ENCODE measurements at places on chromosomes 4 and X. TPM values are rescaled to one million over a fixed set of nuclear protein-coding genes. Genes with fewer than 3 reads are reported as not detected.

The TMEM150C gene
- total RNA-seq: 90.0 TPM

The CYTL1 gene
- total RNA-seq: 0.94 TPM

The CDX4 gene
- total RNA-seq: not detected

The FSTL5 gene
- 60.8 TPM for total RNA-seq

DNA sequence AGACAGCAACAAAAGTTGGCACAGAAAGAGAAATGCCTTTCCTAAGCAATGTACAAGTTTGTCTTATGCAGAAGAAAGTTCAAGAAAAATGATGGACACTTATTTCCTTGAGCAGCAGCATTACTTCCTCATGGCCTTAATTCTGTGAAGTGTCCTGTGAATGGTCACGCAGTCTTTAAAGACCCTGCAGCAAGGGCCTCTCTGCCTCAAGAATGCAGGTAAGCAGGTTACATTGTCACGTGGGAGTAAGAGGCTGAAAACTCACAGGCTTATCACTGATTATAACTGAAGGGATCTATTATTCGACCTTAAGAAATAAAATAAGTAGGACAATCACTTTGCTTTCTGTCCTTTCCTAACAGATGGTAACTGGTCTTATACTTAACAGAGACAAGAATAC is 109.1 kb downstream of the ATP8A1 start:
- no peak for DNase-seq

GRCh38 chr4:145440292-145441007 is 41.2 kb upstream of the SMAD1 start:
- no peak for DNase-seq

GRCh38 chr4:173277340-173277739 is 56.8 kb downstream of the HMGB2 start:
- no peak for DNase-seq

DNA sequence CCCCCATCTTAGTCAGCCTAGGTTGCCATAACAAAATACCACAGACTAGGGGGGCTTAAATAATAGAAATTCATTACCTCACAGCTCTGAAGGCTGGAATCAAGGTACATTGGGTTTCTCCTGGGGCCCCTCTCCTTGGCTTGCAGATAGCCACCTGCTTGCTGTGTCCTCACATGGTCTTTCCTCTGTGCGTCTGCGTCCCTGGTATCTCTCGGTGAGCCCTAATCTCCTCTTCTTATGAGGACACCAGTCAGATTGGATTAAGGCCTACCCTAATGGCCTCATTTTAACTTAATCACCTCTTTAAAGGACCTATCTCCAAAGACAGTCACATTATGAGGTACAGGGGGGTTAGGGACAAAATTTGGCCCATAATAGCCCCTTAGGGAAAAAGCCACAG is 98.0 kb downstream of the SH3KBP1 start:
- no peak for DNase-seq

- DNase-seq: no peak
Observed at GRCh38 chr4:175970072-175970471, 95.6 kb upstream of the WDR17 start.

Measured in occipital lobe (tissue), 3 donors.